ENCODE measurements at places on chromosomes 4 and X.

DNA sequence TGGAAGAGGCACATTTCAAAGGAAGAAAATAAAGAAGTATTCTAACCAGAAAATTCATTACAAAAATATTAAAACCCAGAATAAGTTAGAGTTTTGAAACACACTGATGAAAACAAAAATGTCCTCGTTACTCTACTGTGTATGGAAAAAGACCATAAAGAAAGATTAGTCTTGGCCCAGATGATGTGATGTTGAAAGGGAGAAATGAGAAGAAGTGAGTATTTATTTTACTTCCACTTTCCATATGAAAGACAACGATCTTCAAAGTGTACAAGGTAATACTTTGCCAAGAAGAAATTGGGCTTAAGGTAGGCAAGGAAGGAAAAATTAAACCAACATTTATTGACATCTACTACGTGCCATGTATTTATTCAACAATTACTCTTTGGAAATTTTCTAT lies 48.6 kb upstream of the EMCN start:
- no peak for DNase-seq

DNA sequence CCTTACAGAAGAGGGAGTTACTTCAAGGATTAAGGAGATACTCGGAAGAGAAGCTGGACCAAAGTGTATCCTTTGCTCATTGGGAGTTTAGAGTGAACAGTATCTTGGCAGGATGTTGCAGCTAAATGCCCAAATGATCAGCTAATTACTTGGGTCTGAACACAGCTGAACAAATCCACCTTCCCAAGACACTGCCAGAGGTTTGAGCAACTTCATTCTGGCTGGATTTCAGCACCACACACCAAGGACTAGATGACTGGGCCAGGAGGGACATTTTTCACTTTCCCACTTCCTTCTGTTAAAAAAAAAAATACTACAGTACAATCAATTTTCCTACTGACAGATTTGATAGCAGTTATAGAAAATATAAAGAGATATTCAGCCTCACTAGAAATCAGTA lies 324.6 kb downstream of the MID1IP1 start:
- DNase-seq = no peak

DNA sequence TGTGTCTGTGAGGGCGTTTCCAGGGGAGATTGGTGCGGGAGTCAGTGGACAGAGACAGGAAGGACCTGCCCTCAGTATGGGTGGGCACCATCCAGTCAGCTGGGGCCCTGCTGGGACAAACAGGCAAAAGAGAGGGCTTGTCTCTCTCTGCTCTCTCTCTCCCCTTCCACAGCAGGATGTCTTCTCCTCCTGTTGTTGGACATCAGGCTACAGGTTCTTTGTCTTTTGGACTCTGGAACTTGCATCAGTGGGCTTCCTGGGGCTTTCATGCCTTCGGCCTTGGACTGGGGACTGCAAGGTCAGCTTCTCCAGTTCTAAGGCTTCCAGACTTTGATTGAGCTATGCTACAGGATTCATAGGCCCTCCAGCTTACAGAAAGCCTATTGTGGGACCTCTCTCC lies 59.6 kb downstream of the ADGRA3 start:
- no peak for DNase-seq

- DNase-seq = no peak
Measured at GRCh38 chr4:184397516-184398163, 76.7 kb downstream of the IRF2 start.

GRCh38 chrX:10146346-10146745 lies 10.4 kb upstream of the CLCN4 start:
- DNase-seq = no peak

GRCh38 chrX:40755291-40756249 lies 20.2 kb upstream of the MED14 start:
- DNase-seq = no peak

GRCh38 chrX:17380221-17380620 lies 5.2 kb downstream of the NHS start:
- DNase-seq = no peak

Measured in bone marrow (tissue), 2 donors.